ENCODE measurements at places on chromosomes 16 and 17.

DNA sequence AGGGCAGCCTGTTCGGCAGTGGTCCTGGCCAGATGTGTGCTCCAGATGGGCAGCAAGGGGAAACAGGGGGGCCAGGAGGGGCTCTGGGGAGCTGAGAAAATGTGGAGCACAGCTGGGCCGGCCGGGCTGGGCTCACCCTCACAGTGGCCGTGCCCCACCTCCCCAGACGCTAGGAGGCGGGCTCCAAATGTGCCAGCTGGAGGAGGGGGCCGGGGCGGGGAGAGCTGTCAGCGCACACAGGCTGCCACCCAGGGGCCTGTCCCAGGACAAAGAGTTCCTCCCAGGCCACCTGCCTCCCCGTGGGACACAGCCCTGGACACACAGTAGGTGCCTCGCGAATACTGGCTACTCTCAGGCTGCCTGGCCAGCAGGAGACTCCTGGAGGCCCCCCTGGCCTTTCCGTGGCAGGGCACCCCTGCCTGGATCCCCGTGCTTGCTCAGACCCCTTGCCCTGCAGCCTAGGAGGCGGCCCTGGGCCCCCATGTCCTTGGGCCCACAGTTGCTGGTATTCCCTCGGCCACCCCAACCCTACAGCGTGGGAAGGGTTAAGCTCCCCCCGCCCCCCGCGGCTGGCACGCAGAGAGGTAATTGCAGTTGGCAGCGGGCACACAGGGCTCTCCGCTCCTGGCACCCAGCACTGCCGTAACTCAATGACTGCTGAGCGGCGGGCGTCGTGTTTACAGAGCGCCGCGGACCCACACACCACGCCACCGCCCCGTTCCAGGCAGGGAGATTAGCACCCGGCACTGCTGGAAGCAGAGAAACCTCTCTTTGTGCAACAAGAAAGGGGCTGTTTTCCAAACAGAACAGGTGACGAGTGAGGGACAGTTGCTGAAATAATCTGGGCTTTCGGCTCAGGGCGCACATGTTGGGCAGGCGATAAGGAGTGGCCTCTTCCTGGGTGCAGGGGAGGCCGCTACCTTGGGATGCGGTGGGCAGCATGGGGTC, 32.2 kb downstream of the BAHCC1 start:
- no peak for DNase-seq

- DNase-seq: no peak
Observed at GRCh38 chr17:2137342-2138098, 82.6 kb downstream of the HIC1 start.

DNA sequence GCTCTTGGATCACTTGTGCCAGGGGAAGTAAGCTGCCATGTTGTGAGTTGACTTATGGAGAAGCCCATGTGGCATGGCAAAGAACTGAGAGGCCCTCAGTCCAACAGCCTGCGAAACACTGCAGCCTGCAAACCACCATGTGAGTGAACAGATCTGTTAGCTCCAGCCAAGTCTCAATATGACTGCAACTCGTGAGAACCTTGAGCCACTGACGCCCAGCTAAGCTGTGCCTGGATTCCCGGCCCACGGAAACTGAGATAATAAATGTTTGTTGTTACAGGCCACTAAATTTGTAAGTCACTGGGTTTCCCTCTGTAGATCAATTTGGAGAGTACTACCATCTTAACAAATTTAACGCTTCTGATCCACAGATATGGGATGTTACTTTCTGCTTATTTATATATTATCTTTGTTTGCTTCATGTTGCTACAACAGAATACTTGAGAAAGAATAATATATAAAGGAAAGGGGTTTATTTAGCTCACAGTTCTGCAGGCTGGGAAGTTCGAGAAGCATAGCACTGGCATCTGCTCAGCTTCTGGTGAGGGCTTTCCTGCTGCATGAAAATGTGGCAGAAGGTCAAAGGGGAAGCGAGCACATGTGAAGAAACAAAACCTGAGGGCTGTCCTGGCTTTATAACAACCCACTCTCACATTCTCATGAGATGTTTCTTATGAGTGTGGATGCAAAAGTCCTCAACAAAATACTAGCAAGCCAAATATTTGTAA, 29.4 kb upstream of the ATP2A3 start:
- DNase-seq: no peak

GRCh38 chr16:69031877-69032301, 73.6 kb upstream of the HAS3 start:
- DNase-seq: no peak

DNA sequence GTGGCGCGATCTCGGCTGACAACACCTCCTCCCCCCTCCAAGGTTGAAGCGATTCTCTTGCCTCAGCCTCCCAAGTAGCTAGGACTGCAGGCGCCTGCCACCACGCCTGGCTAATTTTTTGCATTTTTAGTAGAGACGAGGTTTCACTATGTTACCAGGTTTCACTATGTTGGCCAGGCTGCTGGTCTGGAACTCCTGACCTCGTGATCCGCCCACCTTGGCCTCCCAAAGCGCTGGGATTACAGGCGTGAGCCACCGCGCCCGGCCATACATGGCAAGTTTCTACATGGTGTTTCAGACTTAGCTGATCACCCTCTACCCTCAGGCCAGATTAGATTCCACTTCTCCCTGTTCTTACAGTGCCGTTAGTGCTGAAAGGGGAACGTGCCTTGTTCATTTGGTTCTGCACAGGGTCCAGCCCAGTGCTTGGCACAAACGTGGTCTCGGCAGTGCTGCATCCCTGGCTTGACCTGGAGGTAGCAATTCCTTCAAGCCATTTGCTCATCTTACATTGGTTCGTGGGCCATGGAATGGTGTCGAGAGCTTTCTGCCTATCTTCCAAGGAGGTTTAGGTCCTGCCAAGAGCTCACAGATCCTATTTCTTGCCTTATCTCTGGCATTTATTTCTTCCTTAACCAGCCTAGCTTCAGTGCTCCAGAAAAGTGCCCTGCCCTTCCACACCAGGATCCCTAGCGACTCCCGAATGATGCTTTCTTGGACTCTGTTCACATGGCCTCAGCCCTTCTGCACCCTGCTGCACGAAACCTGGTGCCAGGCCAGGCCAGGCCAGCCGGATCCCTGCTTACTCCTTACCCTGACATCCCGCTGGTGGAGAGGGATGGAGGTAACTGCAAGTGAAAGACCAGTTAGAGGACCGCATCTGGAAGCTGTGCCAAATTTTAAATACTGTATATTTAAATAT, 14.8 kb upstream of the AURKB start:
- no peak for DNase-seq

DNA sequence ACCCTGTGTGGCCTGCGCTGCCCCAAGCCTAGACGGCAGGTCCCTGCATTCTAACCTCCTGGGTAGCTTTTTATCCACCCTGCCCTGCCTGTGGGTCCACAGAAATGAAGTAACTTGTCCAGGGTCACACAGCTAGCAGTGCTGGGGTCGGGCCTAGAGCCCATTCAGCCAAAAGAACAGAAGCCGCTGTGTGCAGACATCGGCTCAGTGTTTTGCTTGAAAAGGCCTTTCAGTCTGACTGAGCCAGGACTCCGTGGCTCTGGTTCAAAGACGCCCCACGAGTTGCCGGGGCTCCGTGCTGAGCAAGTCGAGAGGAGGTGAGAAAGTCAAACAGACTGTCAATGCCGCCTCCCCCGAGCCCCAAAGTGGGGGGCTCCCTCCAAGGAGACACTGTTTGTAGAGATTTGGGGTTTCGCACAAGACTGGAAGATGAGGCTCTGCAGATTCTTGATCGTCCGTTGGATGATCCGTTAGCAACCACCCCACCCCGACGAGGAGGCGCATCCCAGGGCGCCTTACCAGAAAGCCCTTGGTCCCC, 226.2 kb downstream of the NTN1 start:
- no peak for DNase-seq

- no peak for DNase-seq
Observed at GRCh38 chr16:11871193-11871592, 19.9 kb upstream of the RSL1D1 start.

DNA sequence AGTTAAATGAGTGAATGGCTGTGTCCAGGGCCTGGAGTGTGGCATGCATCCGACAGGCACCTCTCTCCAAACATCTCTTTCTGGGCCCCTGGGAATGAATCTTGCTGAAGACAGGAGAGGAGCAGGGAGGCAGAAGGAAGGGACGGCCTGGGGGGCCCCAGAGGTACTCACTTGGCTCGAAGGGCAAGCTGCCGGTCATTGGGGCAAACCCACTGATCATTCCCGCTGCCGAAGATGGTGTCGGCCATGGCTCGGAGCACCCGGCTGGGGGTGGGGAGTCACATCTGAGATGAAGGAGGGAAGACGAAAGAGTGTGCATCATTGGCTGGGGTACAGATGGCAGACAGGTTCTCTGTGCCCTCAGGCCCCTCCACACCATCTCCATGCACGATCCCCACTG, 25.3 kb downstream of the RPH3AL start:
- DNase-seq: no peak

- DNase-seq: peak; percentile 53
Observed at GRCh38 chr17:32253117-32253611, 12.5 kb upstream of the RHBDL3 start.

DNA sequence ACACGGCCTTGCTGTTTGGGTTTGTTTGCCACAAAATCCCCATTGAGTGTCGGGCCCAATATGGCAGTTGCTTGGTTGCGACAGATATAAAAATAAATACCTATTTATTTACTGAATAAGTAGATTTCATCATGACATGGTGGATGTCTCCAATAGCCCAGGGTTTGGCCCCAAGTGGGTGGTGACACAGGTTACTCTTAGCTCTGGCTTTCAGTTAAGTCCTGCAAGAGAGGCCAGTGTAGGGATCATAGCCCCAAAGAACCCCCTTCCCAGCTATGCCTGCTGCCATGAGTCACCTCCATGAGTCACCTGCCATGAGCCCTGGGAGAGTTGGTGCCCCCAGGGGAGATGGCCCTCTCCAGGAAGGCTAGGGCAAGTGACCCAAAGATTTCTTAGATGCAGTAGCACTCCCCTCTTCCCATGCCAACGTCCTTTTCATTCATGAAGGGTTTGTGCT, 78.7 kb upstream of the LGALS9 start:
- DNase-seq: no peak
